ENCODE measurements at places on chromosomes 5 and 9. TPM values are rescaled to one million over a fixed set of nuclear protein-coding genes. Genes with fewer than 3 reads are reported as not detected.

C9orf153 gene
- total RNA-seq: 1.4 TPM

GRCh38 chr5:159095151-159095721 lies 4.5 kb downstream of the EBF1 start:
- DNase-seq: peak; percentile 85

GRCh38 chr5:158135682-158136179 lies 276.8 kb upstream of the CLINT1 start:
- DNase-seq: no peak

GRM6 gene
- not detected for total RNA-seq

GRCh38 chr9:27033815-27034403 lies 28.4 kb upstream of the LRRC19 start:
- DNase-seq: no peak

DNA sequence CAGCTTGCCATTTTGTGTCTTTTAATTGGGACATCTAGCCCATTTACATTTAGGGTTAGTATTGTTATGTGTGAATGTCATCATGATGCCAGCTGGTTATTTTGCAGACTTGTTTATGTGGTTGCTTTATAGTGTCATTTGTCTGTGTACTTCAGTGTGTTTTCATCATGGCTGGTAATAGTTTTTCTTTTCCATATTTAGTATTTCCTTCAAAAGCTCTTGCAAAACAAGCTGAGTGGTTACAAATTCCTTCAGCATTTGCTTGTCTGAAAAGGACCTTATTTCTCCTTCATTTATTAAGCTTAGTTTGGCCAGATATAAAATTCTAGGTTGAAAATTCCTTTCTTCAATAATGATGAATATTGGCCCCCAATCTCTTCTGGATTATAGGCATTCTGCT lies 28.5 kb upstream of the TNFSF15 start:
- no peak for DNase-seq

ANXA2R gene
- 2.7 TPM for total RNA-seq

GRCh38 chr5:167488371-167488770 lies 803.1 kb upstream of the WWC1 start:
- no peak for DNase-seq

SLC46A2 gene
- total RNA-seq: 0.18 TPM

OCLN gene
- total RNA-seq: 2.1 TPM

- DNase-seq: no peak
These were observed 28.8 kb upstream of the PCDHB1 start for GRCh38 chr5:141022384-141022783.

SPATA9 gene
- total RNA-seq: 0.45 TPM

DNA sequence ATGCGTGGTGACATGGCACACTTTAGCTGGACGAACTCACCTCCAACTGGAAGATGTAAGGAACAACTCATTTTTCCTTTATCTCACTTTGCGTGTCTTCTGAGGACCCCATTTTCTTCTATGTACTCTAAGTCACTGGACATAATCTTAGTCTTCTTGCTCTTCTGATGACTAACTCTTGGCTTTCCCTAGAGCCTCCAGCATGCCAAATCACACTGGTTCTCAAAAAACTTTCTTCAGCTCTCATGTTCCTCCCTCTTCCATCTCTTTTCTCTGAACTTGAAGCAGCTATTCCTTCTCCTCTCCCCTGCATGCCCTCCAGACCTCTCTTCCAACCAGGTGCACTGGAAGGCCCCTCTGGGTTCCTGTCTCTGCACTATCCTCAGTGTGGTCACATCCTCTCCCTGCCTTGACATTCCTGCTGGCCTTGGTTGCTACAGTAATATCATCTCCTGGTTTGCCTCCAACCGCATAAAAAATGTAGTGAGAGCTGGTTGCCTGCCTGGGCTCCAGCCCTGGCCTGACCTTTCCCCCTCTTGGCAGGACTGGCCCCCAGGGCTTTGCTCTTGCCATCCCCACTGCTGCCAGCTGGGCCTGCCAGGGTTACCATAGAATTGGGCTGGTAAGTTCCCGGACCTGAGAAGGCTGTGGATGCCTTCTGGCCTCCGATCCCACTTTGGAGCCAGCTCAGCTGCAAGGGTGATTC lies 44.8 kb upstream of the BNC2 start:
- DNase-seq: no peak

GRCh38 chr5:10354048-10354872 lies 765 bp downstream of the MARCHF6 start:
- no peak for DNase-seq

CBY3 gene
- total RNA-seq: not detected

DNA sequence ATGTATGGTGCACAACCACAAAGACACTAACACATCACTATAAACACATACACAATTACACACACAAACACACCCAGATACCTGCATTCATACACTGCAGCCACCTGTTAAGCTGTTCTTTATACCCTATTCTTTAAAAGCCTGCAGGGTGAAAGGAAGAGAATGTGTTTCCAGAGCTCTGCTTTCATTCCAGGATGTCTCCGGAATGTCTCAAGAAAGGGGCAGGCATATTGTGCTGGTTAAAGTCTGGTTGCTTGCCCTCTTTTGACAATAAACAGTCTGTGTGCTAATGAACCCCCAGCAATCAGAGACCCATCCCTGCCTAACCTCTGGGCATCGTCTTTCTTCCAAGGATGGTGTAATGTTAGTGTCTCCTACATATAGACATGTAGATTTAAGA lies 181.6 kb downstream of the EPB41L4A start:
- no peak for DNase-seq

CD74 gene
- total RNA-seq: 1,639 TPM

DNA sequence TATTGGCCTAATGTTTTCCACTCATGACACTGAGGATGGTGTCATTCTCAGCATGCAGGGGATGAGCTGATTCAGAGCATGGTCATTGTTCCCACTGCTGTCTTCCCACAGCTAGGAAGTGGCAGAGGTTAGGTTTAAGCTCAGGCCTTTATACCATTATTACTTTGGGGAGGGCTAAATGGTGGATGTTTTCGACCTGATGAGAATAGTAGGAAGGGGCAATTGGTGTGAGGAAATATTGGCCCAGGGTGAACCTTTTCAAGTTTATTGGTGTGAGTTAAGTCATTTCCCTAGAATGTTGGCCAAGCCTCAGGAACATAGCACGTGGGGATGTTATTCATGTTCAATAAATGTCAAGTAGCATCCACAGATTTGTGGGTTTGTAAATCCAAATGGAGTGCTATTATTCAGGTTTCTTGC lies 59.6 kb downstream of the ARHGAP26 start:
- DNase-seq: no peak

DNA sequence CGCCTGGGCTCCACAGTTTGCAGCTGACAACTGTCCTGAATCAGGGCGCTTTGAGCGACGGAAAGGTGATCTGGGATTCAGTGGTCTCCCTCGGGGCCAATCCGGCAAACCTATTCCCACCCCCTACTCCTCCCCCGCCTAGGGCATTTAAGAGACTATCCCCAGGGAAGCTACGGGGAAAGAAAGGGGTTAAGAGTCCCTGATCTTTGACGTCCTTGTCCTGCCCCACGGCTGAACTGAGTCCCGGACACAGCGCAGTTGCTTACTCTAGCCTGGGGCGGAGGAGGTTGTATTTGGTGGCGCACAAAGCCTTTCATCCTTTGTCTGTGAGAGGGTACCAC lies 3.4 kb downstream of the RORB start:
- peak; percentile 42 for DNase-seq

DNA sequence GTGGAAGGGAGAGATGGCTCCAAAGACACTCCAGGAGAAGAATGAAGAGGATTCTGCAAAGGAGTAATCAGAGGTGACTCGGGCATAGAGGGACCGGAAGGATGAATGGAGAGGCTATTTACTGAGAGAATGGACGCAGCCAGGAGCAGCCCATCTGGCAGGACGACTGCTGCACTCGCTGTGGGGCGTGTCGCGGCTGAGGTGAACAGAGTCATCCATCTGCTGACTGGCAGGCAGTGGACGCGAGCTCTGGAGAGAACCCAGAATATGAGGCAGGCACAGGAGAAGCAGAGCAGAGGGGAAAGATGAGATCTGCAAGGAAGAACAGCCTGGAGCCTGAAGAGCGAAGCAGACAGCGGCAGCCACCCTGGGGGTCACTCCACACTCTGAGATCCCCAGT lies 16.4 kb downstream of the FGF1 start:
- no peak for DNase-seq

GRCh38 chr9:18490641-18491370 lies 16.9 kb downstream of the ADAMTSL1 start:
- peak; percentile 86 for DNase-seq

DNA sequence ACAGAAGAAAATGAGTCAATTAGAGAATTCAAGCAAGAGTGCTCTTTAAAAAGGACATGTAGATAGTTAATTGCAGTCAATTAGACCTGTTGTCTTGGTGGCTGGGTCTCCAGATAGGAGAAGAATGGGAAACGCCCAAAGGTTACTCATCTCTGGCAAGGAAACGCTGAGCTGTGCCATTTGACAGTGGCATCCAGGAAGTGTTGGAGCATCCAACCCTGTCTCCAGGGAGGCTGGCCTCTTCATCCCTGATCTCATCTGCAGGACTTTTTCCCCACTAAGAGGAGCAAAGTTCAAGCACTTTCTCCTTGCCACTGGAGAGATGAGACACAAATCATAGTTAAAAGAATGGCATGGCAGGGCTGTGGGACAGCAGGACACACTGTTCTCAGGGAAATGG lies 111.7 kb upstream of the MSX2 start:
- DNase-seq: no peak

- no peak for DNase-seq
These were observed 94.5 kb downstream of the PJA2 start for GRCh38 chr5:109315245-109315644.

- DNase-seq: no peak
These were observed 564 bp upstream of the CCNH start for GRCh38 chr5:87413343-87413645.

SYK gene
- 15.0 TPM for total RNA-seq

DNA sequence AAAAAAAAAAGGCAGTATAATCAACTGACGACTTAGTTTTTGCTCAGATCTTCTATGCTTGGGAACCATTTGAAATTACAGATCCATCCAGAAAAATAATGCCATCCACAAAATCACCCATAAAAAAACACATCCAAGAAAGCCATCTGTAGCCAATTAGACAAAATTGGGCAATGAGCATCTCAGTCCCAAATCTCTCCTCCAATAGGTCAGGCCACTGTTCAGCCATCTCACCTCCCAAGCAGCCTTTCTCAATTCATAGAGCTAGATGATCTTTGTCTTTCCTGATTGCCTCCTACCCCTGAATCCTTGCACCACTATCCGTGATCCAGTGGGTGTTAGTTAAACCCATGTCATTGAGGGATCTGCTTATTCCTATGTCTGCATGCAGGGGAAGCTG lies 139.6 kb downstream of the SCAMP1 start:
- DNase-seq: no peak

MAMDC2 gene
- 14.6 TPM for total RNA-seq

- no peak for DNase-seq
These were observed 761.3 kb upstream of the DMAC1 start for GRCh38 chr9:8560560-8561525.

HMCN2 gene
- total RNA-seq: 14.8 TPM

PCDHA1 gene
- total RNA-seq: not detected

GRCh38 chr5:179152144-179152895 lies 92.1 kb downstream of the ZNF354C start:
- peak; percentile 70 for DNase-seq

DNA sequence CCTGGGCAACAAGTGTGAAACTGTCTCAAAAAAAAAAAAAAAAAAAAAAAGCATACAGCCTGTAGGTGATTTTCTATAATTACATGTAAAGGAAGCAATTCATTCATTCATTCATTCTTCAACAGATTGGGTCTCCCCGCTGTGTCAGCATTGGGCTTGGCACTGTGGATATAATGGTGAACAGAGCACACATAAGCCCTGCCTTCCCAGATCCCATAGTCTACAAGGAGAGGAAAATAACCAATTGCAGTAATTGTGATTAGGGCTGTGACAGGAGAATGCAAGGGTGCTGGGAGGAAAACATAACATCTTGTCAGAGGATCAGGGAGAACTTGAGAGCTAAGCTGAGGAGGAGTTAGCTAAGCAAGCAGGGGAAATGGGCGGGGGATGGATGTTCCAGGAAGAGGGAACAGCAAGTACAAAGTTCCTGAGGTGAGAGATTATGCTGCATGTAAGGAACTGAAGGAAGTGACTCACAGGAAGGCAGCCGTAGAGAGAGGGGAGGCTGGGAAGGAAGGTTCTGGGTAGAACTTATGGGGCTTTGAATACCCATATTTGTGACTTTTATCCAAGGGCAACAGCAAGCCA lies 24.0 kb upstream of the KLF9 start:
- peak; percentile 71 for DNase-seq

CPLANE1 gene
- total RNA-seq: 23.5 TPM

GRCh38 chr5:58149345-58149744 lies 310.5 kb downstream of the PLK2 start:
- no peak for DNase-seq

DNA sequence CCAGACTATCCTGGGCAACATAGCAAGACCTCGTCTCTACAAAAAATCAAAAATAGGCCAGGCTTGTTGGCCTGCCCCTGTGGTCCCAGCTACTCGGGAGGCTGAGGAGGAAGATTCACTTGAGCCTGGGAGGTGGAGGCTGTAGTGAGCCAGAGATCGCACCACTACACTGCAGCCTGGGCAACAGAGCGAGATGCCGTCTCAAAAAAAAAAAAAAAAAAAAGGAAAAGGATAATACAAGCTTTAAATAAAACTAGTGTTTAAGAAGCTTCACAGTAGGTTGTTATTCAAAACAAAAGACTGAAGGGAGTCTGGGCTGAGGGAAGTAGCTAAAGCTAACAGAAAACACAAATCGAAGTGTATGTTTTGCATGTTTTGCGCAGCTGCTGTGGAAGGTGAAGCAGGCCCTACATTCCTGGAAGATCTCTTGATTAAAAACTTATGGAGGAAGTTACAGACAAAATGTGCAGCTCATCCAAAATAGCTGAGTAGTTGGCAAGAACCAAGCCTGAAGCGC lies 581 bp upstream of the C9orf40 start:
- DNase-seq: no peak

SLC25A48 gene
- 0.42 TPM for total RNA-seq

- DNase-seq: no peak
These were observed 12.0 kb downstream of the ABLIM3 start for GRCh38 chr5:149153193-149153750.

MARCOL gene
- total RNA-seq: not detected

CAMLG gene
- total RNA-seq: 33.1 TPM

TLX3 gene
- total RNA-seq: not detected

- DNase-seq: peak; percentile 62
These were observed 1.0 kb downstream of the TLE4 start for GRCh38 chr9:79572608-79573411.

- no peak for DNase-seq
These were observed 13.6 kb upstream of the MTMR12 start for GRCh38 chr5:32326216-32326772.

- DNase-seq: no peak
These were observed 21.4 kb downstream of the SEMA4D start for GRCh38 chr9:89476546-89476945.

- DNase-seq: peak; percentile 88
These were observed 161.2 kb downstream of the RGS3 start for GRCh38 chr9:113624721-113625120.

DNA sequence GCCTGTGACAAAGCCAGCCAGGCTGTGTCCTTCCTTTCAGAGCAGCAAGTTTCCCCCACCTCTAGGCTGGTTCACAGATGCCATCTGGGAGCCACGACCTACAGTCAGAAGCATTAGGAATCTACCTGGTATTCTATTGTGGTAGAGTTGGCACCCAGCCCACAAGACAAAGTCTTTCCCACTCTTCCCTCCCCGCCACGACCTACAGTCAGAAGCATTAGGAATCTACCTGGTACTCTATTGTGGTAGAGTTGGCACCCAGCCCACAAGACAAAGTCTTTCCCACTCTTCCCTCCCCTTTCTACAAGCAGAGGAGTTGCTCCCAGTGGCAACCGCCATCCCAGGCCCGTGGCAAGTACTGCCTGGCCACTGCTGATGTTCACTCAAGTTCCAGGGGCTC lies 157.8 kb upstream of the TNC start:
- DNase-seq: no peak
